D341Med (cell line): ENCODE measurements at places on chromosomes 12 and 14.

- no peak for DNase-seq
These were observed 204.5 kb downstream of the SPTSSA start for GRCh38 chr14:34257505-34257904.

DNA sequence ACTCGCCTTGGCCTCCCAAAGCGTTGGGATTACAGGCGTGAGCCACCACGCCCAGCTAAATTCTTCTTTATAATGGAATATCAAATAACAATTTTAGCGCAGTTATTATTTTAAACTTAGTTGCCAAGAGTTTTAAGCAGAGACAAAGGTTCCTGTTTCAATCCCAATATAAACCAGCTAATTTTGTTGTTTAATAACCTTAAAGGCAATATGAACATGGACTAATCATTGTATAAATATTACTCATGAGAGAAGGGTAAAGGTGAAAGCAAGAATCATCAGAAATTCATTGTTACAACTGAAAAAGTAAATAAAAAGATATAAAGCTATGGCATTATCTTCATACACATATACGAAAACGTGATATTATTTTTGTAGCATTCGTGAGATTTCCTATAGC, 8.2 kb downstream of the DTD2 start:
- DNase-seq, result no peak

DNA sequence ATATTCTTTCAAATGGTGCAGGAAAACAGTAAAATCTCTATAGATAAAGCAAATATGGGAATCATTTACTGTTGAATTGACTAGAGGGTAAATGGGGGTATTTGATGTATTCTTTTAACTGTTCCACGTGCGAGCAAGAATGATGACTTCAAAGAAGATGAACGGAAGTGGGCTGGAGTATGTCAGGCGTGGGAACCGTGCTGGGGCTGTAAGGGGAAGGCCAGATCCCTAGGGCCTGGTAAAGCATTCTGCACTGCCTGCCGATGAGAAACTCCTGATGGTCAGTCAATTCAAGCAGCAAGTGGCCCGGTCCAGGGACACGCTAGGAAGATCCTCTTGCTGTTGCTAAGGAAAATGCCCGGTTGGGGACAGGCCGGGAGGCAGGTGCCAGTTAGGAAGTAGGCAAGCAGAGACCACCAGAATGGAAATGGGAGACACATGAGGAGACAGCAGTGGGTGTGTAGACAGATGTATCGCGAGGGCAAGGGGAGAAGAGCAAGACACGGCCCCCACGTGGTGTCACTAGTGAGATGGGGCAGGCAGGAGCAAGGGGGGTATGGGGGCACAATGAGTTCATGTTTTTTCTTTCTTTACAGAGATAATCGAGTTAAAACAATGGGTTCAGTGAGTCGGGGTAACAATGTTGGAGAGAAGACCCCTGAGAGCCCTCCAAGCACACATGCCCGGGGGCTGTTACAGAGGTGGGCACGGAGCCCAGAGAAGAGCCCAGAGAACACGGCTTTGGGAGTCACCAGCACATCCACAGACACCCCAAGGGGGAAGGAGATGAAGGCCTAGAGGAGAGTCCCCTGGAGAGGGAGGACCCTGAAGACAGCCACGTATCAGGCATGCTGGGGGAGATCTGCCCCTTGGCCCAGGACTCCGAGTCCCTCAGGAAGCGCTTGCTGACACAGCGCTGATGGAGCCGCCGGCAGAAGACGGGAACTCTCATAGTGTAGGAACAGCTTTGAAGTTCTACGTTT, 37.2 kb downstream of the FBXO21 start:
- no peak for DNase-seq

- no peak for DNase-seq
These were observed 112.7 kb downstream of the GXYLT1 start for GRCh38 chr12:42031847-42032564.

GRCh38 chr12:89976866-89977265, 268.2 kb upstream of the ATP2B1 start:
- DNase-seq, result no peak

- DNase-seq, result no peak
These were observed 252.4 kb downstream of the ITPR2 start for GRCh38 chr12:26580619-26581018.
